CD4-positive, alpha-beta T cell treated with Interleukin-4 for 1 hour (primary cell): ENCODE measurements at places on chromosomes 7 and 10.

- no peak for DNase-seq
Observed at GRCh38 chr7:25333296-25333928, 105.1 kb upstream of the NPVF start.

- no peak for DNase-seq
Observed at GRCh38 chr7:19113855-19114550, 3.4 kb downstream of the TWIST1 start.

DNA sequence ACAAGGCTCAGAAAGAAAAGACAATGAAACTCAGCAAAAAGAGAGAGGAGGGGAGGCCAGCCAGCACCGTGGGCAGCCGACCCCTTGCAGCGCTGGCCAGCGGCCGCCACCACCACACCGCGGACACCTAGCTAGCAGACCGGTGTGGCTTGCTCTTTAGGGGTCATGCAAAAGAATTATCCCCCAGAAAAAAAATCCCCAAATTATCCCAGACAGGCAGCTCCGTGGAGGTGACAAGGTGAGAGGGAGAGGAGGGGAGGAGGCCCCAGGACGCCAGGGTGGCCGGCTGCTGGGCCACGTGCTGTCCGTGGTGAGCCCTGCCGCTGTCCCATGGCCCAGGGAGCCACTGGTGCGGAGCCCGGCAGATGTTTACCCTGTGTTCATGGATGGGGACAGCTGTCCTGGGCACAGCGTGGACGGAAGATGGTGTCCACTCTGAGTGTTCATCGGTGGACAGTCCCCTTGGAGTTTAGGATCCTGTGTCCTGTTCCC is 16.5 kb downstream of the YKT6 start:
- no peak for DNase-seq

DNA sequence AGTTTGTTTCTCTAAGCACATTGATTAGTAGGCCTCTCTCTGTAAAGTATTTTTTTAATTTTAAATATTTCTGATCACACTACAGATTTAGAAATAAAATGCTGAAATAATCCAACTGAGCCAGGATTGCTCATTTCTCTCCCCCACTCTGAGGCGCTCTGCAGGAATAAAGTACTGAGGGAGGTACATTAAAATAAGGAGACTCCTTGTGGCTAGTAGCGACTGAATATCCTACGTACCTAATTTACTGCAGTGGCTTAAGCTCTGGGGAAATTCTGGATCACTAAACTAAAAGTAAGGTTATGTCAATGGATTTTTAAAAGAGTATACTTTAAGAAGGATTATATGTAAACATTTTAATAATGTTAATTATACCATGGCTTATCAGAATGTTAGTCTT is 75.2 kb downstream of the RTKN2 start:
- no peak for DNase-seq

GRCh38 chr10:70950037-70950436 is 61.7 kb upstream of the PCBD1 start:
- no peak for DNase-seq

GRCh38 chr10:62814756-62815380 is 1.3 kb downstream of the EGR2 start:
- DNase-seq = no peak

DNA sequence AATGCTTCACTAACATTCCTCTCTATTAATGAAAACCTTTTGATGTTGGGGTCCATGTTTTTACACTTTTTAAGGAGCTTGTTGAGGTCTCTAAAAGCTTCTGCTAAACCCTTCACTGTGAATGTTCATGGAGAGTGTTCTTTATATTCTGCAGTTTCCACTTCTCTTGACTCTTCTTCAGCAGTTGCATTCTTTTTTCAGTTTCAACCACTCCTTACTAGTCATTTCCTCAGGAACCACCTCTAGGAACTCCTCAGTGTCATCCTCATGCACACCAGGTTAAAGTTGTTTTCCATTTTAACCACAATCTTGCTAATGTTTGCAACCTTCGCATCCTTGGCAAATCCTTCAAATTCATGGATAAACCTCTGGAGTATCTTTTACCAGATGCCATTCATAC is 821.6 kb downstream of the ANKRD7 start:
- DNase-seq = no peak

DNA sequence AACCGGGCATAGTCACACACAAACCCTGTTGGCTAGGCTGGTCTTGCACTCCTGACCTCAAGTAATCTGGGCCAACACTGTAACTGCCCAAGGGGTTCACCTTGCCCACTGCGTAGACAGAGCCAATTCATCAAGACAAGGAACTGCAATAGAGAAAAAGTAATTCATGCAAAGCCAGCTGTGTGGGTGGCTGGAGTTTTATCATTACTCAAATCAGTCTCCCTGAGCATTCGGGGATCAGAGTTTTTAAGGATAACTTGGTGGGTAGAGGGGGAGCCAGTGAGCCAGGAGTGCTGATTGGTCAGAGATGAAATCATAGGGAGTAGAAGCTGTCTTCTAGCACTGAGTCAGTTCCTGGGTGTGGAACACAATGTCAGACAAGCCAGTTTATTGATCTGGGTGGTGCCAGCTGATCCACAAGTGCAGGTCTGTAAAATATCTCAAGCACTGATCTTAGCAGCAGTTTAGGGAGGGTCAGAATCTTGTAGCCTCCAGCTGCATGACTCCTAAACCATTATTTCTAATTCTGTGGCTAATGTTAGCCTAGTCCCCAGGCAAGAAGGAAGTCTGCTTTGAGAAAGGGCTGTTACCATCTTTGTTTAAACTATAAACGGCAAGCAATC is 15.6 kb upstream of the FXYD4 start:
- no peak for DNase-seq

DNA sequence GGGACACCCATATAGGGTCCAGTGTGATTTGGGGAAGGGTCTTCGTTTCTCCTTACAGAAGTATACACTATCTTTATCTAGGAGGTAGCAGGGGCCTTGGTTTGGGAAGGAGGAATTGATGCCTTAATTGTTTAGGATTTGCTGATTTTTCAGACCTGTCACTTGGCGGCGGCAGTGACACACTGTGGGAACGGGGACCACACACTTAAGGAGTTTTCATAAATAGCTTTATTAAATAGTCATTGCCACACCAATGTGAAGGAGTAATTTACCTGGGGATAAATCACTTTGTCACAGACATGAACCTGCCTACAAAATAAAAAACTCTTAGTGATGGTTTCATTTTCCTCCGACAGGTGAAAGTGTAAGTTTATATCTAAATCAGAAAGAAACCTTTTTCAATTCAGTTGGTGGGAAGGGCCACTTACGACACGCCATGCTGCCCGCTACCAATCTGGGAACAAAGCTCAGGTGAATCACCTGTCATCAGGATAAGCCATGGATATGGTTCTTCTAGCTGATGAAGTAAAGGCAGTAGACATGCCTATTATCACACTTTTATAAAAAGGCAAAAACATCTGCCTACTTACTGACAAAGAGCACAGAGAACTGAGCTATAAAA is 12.3 kb upstream of the ENO4 start:
- no peak for DNase-seq
